CD4-positive, alpha-beta T cell treated with Interleukin-4 for 4 hours (primary cell): ENCODE measurements at places on chromosomes 5 and 9.
A peak's percentile ranks its signal among the peaks of the same experiment; 100 is the strongest.

GRCh38 chr5:142446131-142446959 lies 121.5 kb upstream of the SPRY4 start:
- DNase-seq: no peak

- no peak for DNase-seq
Measured at GRCh38 chr5:166341740-166342337, 1949.6 kb upstream of the WWC1 start.

GRCh38 chr5:5387192-5387591 lies 35.3 kb upstream of the ICE1 start:
- DNase-seq: no peak

DNA sequence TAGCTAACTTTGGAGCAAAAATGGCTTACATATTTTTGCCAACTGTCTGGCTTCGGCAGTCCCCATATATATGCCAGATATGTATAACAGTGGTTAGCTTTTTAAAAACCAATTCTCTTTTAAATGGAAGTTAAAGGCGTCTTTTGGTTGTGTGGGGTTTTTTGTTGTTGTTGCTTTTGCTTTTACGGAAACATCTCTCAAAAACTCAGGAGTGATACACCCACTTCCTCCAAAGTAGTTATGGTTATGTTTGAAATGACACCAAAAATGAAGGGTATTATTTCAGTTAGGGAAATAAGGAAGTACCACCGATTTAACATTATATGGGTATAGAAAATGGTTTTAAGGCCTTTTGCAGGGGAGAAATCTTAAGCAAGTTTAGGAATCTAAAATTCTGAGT lies 2.3 kb downstream of the CNOT8 start:
- DNase-seq: no peak

GRCh38 chr5:35656721-35657120 lies 39.1 kb downstream of the SPEF2 start:
- no peak for DNase-seq

GRCh38 chr5:35313291-35313690 lies 83.0 kb upstream of the PRLR start:
- no peak for DNase-seq

- peak; percentile 3 for DNase-seq
Measured at GRCh38 chr5:96771395-96771794, 36.4 kb downstream of the ERAP1 start.

DNA sequence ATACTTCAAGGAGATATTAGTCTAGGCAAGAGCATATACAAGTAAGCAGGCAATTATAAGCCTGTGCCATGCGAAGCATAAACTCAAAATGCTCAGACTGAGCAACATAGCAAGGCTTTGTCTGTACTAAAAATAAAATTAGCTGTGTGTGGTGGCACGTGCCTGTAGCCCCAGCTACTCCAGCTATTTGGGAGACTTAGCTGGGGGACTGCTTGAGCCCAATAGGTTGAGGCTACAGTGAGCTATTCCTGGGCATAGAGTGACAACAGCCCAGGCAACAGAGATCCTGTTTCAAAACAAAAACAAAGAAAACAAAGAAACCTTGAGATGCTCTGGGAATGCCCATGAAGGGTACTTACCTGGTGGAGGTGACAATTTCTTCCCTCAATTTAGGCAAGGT lies 130.5 kb upstream of the ZNF608 start:
- no peak for DNase-seq

GRCh38 chr9:37474438-37474837 lies 9.2 kb upstream of the ZBTB5 start:
- DNase-seq: no peak

DNA sequence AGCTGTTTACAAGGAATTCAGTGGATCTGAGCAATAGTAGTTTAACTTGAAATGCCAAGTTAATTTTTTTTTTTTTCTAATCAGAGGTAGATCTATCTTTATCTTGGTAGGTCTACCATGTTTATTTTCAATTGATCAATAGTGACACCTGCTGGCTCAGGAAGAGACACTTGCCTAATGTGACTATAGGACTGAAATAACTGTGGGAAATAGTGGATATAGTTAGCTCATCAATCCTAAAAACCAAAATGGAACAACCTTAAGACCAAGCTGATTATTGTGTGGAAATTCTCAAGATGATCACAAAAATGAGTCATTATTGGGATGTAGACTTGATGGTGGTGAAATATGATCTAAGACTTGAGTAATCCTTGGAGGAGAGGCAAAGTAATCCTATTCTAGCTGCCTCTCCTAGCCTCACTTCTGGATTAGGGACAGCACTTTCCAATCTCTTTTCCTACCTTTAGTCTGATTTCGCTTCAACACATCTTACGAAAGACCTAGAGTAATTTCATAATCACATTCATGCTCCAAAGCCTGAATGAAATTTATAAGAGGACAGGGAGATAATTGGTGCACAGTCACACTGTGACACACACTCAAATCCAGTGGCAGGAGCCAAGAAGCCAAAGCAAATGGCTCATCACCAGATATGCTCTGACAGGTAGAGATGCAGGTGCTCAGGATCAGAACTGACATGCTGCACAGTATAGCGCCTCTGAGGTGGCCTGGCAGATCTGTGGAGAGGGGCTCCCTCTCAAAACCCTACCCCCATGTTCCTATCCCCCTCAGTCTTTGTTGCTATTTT lies 156.3 kb downstream of the HMHB1 start:
- DNase-seq: peak; percentile 5

DNA sequence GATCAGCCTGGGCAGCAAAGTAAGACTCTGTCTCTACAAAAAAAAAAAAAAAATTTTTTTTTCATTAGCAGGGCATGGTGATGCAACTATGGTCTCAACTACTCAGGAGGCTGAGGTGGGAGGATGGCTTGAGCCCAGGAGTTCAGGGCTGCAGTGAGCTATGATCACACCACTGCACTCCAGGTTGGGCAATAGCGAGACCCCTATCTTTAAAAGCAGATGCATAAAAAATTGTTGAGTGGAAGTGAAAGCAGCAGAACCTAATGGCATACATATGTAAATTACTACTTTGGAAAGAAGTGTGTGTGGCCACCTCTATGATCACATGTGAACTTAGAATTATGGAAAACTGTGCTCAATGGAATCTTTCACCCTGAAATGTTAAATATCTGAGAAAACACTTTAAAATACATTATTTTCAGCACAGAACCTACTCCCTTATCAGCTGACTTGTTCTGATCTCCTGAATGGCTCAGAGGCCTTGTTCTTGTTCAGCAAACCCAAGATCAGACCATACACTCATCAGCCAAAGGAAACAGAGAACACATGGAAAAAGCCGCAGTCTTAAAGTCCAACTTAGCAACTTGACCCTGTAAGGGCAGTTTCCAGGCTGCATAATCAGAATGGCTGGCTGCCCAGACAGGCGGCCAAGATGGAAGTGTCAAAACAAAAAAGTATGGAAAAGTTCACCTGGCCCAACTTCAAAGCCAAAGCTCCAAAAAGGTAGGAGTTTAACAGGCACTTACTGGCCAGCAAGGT lies 56.5 kb downstream of the SIL1 start:
- DNase-seq: no peak

DNA sequence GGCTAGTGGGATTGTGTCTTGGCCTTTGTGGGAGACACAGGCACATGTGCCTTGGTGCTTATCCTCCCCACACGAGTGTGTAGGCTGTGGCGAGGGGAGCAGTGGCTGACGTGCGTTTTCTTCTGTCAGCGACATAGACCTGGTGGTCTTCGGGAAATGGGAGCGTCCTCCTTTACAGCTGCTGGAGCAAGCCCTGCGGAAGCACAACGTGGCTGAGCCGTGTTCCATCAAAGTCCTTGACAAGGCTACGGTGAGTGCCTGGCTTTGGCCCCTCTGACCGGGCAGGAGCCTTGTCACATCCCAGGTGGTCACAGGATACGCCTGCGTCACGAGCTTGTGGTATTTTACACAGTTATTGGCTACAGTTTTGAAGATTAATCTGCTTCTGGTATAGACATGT lies 26.4 kb downstream of the TENT4A start:
- no peak for DNase-seq
